ENCODE measurements at places on chromosomes 4 and X.

DNA sequence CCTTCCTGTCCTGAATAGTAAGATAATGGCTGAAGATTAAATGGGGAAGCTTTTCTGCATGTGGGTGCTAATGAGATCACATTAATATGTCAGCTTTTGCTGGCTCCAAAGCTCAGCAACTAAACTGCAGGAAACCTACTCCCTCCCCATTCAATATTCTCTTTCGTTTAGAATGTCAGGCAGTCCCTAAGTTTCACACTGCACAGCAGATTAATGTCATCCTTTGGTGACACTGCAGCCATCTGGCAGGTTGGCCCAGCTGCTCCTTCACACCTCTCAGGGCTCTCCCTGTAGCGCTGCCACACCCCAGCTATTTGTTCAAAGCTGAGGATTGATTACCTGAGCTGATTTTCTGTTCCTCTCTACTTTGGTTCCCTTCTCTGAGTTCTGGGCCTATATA, 110.5 kb downstream of the KDR start:
- no peak for DNase-seq

DNA sequence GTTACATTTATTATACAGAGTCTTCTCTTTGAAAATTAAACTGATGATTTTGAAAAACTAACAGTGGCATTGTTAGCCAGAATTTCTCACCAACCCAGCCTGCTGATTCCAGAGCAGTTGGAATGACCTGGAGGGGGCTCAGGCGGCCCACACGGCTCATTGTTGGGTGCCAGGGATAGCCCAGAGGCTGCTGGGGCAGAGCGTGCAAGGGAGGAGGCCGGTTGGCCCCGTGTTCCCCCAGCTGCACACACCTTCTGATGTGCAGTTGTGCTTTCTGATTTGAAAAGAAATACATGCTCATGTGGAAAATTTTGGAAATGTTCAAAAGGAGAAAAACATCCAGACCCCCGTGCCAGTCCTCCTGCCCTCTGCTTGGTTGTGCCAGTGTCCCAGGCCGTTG, 20.6 kb downstream of the WFS1 start:
- no peak for DNase-seq

GRCh38 chr4:80362578-80363181, 27.1 kb downstream of the CFAP299 start:
- DNase-seq: peak; percentile 33

DNA sequence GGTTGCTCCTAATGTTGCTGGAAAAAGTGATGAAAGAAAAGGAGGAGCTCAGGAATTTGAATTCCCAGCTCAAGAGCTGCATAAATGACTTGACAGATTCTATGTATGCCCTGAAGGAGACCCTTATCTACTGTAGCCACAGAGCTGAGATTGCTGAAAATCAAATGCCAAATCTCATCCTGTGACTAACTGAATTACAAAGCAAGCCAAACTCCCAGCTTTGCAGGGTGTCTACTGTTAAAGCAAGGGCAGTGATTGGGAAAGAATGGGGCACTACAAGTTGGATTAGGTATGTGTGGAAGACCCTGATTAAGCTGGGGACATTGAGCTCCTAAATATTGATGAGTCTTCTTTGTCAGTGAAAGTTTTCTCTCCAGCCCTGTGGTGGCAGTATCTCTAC, 20.8 kb upstream of the SMIM9 start:
- DNase-seq: no peak

DNA sequence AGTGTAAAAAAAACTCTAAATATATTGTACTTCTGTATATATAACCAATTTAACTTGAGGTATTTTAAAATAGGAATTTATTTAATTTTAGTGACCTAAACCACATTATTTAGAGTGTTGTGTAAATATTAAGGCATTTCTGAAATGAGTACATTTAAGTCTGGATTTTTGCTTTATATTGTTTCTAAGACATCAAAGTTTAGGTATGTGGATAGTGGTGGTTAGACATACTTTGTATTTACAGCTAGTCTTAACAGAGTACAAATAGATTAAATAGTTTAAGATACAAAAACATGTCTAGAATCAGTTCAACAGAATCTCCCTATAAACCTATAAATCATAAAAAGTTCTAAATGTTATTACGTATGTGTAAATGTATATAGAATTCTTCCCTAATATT, 588.5 kb downstream of the TRIML1 start:
- DNase-seq: no peak

GRCh38 chr4:3526456-3526855, 5.8 kb downstream of the LRPAP1 start:
- DNase-seq: no peak

All from SW480 (cell line).